ENCODE measurements at places on chromosomes 3 and 15.

DNA sequence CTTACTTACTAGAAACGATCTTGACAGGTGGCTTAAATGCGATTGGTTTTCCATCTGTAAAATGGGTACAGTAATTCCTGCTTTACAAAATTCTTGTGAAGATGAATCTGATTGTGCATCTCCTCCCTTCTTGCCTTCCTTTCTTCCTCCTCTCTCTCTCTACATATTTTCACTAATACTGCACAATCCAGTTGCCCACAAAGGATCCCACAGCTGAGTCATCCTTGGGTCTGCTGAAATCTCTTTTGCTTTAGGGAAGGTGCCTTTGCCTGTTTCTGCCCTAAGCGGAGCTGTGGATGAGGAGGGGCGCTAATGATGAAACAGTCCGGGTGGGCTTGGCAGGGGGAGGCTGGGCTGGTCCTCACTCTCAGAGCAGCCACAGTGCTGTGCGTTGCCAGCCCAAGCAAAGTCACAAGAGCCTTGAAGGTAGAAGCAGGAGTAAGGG lies 46.1 kb downstream of the AMOTL2 start:
- DNase-seq = no peak

- no peak for DNase-seq
Observed at GRCh38 chr15:75456710-75457109, 5.2 kb upstream of the SIN3A start.

GRCh38 chr3:149736953-149737205 lies 15.4 kb downstream of the COMMD2 start:
- DNase-seq = no peak

- DNase-seq = peak; percentile 48
Observed at GRCh38 chr3:33096093-33096868, 665 bp downstream of the GLB1 start.

- DNase-seq = no peak
Observed at GRCh38 chr3:185270262-185270955, 16.6 kb upstream of the EHHADH start.
